ENCODE measurements at places on chromosomes 6 and 20.

GRCh38 chr6:130744576-130745366, 82.4 kb upstream of the SMLR1 start:
- DNase-seq, result no peak

DNA sequence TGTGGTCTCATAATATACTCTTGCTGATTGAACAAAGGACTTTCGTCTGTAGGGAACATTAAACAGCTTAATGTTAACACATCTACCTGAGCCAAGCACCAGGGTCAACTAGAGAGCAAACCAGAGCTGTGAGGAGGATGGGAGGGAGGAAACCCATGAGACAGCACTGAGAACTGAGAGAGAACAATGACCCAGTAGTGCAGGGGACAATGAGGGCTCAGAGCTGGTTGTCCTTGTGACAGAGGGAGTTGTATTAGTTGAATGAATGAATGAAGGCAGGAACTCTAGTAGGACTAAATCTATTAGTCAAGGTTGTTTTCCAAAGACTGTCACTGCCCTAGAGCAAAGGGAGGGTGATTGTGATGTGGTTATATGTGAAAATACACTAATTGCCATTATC, 28.2 kb upstream of the GSTA4 start:
- DNase-seq, result no peak

DNA sequence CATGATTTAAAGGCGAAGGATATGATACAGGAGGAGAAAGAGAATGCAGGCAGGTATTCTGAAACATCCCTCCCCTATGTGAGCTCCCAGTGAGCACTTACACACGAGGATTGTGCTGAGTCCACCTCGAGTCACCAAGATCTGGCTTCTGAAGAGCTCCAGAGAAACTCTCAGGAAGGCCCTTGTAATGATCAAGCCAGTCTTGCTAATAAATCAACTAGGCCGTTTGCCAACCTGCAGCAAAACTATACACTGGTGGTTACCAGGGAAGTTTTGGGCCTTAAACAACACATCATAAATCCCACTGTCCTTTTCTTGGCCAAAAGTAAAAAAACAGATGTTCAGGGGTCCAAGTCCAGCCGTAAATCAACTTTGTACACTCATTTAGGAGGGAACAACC, 79.2 kb downstream of the STXBP5 start:
- no peak for DNase-seq

GRCh38 chr6:156556811-156557210, 220.4 kb upstream of the ARID1B start:
- no peak for DNase-seq

- no peak for DNase-seq
These were observed 27.8 kb downstream of the PRPH2 start for GRCh38 chr6:42694586-42694985.

GRCh38 chr20:35650632-35651031, 14.1 kb downstream of the CPNE1 start:
- no peak for DNase-seq

DNA sequence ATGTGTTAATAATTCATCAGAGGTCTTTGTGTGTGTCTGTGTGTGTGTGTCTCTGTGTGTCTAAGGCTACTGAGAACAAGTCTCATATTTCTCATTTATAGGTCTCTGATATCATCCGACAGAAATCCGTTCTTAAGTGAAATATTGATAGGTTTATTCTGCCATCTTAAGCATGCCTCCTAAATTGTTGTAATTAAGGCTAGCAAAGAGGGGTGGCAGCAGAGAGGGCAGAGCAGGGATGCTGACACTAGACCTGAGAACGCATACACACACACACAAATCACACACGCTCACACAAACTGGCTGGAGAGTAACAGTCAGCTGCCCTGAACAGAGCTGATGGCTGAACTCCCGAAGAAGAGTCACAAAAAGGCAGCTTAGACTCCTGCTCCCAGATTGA, 84.9 kb upstream of the LRFN2 start:
- no peak for DNase-seq

- no peak for DNase-seq
These were observed 71.2 kb upstream of the AFDN start for GRCh38 chr6:167755461-167755860.

- no peak for DNase-seq
These were observed 93.1 kb downstream of the CHD6 start for GRCh38 chr20:41524980-41525613.

GRCh38 chr6:16436550-16436949, 198.2 kb downstream of the GMPR start:
- no peak for DNase-seq

GRCh38 chr6:118881440-118882313, 12.3 kb upstream of the ASF1A start:
- DNase-seq, result no peak

DNA sequence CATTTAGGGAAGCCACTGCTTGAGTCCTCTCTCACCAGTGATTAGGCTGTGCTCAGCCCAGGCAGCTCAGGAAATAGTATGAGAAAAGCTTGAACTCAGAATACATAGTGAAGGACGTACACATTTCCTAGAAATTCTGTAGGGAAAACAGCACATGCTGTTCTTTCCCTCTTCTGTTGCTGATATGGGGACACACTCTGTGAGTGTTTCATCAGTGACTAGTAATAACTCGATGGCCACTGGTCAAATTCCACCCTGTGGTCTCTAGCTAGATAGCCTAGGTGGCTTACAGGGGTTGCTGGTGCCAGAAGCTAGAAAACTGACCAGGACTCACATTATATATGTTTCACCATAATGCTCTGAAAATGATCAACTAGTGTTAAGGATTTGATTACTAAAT, 259.8 kb upstream of the SOX4 start:
- DNase-seq, result no peak

DNA sequence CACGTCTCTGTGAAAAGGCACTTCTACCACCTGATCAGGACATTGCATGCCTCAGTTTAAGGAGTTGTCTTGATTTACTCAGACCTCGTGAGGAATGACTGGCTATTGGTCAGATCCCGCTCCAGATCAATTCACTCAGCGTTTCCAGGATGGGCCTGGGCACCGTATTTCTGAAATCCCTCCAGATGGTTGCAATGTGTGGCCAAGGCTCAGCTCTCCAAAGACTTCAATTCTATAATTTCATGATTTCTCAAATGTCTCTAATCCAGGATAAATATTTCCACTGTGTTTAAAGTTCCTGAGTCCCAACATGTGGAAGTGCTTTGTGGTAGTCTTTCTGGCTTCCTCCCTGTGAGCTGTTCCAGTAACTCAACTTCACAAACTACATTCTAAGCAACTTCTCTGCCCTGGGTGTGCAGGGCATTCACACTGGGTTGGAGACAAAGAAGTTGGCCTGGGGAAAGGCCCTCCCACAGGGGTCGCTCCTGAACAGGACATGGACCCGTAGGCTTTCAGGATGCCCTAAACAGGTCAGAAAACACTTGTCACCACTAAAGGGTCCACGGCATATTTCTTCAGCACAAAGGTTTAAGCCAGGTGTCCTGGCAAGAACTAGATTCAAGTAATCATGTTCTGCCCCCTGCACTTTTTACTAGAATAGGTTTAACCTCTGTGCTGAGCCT, 212.1 kb downstream of the WDR27 start:
- no peak for DNase-seq

DNA sequence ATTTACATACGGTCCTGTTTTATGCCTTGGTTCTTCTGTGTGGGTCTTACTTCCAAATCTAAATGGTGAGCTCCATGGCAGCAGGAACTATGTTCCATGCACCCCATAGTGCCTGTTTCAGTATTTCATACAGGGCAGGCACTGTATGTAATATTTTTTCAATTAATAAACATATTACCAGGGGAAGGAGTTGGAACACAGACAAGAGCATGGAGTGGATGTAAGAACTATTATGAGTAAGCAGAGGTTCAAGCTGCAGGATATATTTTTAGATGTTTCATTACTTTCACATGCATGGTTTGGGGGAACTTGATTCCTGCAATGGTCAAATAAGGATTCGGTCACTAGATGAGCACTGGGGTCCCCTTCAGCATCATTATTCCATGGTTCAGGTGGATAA, 108.3 kb downstream of the KIF13A start:
- no peak for DNase-seq

DNA sequence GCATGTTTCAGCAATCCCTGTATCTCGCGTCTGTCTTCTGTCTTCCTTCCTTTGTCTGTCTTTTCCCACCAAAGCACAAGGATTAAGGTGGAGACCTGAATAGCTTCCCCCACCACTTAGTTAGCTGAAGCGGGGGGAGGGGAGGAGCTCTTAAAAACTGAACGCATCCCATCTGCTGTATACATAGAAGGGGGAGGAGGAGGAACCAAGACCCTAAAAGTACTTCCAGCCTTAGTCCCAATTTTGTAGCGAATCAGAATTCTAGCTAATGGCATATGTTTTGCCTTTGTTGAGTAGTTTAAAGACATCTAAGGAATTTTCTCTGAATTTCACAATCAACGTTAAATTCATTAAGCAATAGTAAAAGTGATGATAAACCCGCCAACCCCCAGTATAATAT, 47.9 kb downstream of the GNAS start:
- no peak for DNase-seq

GRCh38 chr6:158040804-158041347, 59.2 kb downstream of the SYNJ2 start:
- DNase-seq, result no peak

DNA sequence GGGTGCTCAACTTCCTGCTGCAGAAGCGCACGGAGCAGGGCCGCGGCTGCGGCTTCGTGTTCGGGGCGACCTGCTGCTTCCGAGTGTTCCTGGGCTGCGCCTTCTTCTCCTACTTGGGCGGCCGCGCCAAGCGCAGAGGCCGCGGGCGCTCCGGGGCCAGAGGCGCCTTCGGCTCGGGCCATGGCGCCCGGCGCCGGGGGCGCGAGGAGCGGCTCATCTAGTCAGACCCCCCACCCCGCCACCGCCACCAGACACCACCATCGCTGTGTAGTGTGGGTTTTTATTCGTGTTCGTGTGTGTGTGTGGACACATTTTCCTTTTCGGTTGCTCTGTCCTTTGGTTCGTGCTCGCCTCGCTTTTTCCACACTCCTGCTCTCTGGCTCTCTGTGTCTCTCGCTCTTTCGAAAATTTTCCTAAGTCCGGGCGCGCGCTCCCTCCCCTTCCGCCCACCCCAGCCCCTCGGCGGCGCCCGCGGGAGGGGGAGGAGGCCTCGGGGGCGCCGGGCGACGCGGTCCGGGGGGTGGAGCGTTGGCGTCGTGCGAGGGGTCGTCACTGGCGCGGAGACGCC, 38.1 kb downstream of the GNAS start:
- DNase-seq, result peak; percentile 49

DNA sequence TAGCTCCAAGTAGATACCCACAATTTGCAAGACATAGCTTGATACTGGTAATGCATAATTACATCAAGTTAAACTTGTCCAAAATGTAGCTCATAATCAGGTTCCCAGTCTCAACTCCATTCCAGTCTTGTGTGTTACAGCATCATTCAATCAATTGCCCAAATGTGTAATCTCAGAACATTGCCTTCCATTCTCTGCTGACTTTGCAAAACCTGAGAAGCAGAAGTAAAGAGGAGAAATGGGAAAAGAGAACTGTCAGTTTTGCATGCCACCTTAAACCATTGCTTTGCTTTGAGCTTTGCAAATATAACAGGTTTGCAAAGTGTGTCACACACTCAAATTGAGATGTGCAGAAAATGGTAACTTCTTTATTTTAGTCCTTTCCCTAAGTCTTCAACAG, 40.3 kb upstream of the CNKSR3 start:
- DNase-seq, result no peak

GRCh38 chr6:90253631-90254030, 43.0 kb downstream of the BACH2 start:
- no peak for DNase-seq

DNA sequence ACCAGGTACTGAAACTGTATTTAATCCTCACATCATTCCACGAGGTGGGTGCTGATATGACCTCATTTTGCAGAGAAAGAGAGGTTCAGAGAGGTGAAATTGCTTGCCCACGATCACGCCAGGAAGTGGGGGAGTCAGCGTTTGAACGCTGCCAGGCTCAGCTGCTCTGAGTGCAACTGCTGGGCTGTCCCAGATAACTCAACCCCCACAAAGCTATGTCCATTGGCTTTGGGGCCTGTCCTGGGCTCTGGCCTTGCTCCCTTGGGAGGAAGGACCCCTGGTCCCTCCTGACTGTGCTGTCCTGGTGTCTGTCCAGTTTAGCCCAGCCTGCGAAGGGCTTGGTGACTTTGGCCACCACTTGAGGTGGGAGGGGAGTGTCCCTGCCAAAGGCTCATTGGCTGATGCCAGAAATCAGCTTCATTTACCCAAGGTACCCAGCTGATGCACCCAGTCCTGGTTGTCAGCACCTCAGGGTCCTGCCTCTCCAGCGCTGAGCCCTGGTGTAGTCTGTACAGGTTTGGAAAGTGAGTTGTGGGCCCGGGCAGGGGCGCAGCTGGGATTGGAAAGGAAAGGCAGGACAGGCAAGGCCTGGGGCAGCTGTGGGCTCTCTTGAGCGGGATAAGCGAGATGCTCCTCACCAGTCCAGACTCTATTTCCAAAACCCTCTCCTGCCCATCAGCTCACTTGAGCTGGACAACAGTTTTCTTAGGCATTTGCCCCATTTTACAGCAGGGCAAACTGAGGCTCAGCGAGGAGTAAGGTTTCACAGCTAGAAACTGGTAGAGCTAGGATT, 38.5 kb downstream of the SUN5 start:
- peak; percentile 29 for DNase-seq

- no peak for DNase-seq
These were observed 9.6 kb upstream of the SF3B5 start for GRCh38 chr6:144104898-144105487.

- DNase-seq, result no peak
These were observed 33.0 kb downstream of the SPTLC3 start for GRCh38 chr20:13041574-13042457.

- no peak for DNase-seq
These were observed 1.5 kb downstream of the WDR27 start for GRCh38 chr6:169700296-169700695.

DNA sequence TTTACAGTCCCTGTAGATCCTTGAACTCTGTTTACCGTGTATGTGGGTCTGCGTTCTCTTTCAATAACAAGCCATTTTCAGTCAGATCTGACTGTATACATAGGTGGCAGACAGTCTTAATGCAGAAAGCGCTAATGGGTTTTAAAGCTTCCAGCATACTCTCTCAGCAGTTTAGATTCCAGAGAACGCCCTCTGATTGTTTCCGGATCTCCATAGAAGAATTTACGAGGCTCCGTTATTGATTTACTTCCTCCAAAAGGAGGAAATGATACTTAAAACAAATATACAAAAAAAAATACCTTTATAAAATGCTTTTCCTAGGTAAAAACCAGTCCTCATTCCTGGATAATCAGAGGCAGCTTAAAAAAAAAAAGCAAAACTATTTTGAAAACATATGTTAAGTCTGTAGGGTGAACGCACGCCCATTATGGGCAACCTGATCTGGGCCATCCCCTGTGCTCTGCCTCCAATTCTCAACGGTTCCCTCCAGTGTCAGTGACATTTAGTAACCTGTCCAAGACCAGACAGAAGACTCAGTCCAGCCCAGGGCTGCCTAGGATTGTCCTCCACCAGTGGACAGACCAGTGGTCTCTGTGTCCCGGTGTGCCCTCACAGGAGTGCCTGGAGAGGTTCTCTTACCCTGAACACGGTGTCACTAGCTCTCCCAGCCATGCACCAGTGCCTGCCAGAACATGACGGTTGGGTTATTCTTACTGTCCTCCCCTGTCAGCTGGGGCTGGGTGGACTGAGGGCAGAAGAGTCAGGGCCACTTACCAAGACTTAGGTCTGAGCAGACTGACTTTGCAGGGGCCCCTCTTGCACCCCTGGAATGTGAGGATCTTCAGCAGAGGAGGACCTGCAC, 217.3 kb downstream of the ARID1B start:
- DNase-seq, result no peak

GRCh38 chr6:98433325-98434056, 400.9 kb upstream of the POU3F2 start:
- no peak for DNase-seq
